T-helper 17 cell (primary cell): ENCODE measurements at places on chromosomes 3 and 15. TPM values are rescaled to one million over a fixed set of nuclear protein-coding genes. Genes with fewer than 3 reads are reported as not detected.

FMN1 gene
- total RNA-seq = 35.2 TPM

- peak; percentile 43 for DNase-seq
- H3K4me1 ChIP-seq = peaks cover 24% of the 10 kb centered on the region
- no peaks in the 10 kb centered on the region for H3K27me3 ChIP-seq
- H3K36me3 ChIP-seq = peaks cover 9% of the 10 kb centered on the region
Measured at GRCh38 chr15:89129123-89129815, 41.0 kb downstream of the ABHD2 start.

- no peak for DNase-seq
- H3K27ac ChIP-seq = no peak overlapping the region
- H3K36me3 ChIP-seq = no peaks in the 10 kb centered on the region
- no peaks in the 10 kb centered on the region for H3K4me1 ChIP-seq
Measured at GRCh38 chr15:83320404-83320803, 35.9 kb upstream of the BNC1 start.

DNA sequence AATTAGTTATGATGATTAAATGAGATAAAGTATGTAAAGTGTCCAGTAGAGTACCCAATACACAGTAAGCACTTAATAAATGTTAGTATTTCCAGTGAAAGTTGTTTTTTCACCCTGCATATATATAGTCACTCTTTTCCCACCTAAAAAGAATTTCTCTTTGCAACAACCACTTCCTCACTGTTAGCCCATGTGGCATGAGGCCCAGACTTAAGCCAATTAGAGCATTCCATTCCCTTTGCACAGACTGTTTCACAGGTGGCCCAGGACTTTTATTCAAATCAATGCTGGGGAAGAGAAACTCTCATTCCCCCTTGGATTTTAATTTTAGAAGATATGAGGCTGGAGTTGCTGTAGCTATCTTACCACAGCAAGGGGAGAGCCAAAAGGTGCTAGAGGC, 3.7 kb downstream of the IFT80 start:
- H3K4me1 ChIP-seq = peaks cover 34% of the 10 kb centered on the region
- no peak for DNase-seq
- H3K4me3 ChIP-seq = no peak overlapping the region
- H3K27ac ChIP-seq = no peak overlapping the region

NMD3 gene
- 46.2 TPM for total RNA-seq

GRCh38 chr3:50295553-50296431, 3.4 kb downstream of the HYAL3 start:
- DNase-seq = no peak
- no peaks in the 10 kb centered on the region for H3K36me3 ChIP-seq
- H3K4me3 ChIP-seq = no peak overlapping the region
